ENCODE measurements at places on chromosomes 7 and 10. TPM values are rescaled to one million over a fixed set of nuclear protein-coding genes. Genes with fewer than 3 reads are reported as not detected.

The SEMA3D gene
- not detected for total RNA-seq

The LOXL4 gene
- total RNA-seq = 2.0 TPM

The TRA2A gene
- total RNA-seq = 35.7 TPM

The RNF133 gene
- total RNA-seq = not detected

The COL26A1 gene
- total RNA-seq = not detected

The BMPER gene
- 0.14 TPM for total RNA-seq
